Esophagus muscularis mucosa (tissue), 4 donors: ENCODE measurements at places on chromosomes 1 and 21. TPM values are rescaled to one million over a fixed set of nuclear protein-coding genes. Genes with fewer than 3 reads are reported as not detected.
A peak's percentile ranks its signal among the peaks of the same experiment; 100 is the strongest.

DNA sequence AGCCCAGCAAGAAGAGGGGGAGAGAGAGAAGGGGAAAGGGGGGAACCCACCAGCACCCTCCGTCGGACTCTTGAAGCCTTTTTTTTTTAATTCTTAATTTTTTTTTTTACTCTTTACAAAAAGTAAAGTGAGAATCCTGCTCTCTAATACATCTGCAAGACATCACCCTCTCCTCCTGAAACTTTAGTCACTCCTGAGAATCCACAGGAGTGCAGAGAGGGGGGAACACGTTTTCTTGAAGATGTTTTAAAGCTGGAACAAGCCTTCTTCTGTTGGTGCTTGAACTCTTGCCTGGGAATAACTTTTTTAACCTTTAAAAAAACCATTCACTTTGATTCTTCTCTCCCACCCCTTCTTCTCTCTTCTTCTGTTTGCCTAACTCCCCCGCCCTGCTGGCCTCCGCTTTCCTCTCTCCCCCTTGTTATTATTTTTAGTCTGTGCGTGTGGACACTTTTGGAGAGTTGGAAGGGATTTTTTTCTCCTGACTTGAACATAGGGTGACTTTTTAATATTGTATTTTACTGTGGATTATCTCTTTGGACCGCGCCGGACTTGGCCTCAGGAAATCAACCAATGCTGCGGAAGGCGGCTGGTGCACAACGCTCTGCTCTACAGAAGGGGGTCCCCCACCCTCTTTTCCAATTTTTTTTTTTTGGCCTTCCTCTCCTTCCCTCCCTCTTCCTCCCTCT is 383 bp upstream of the PRRX1 start:
- no peak for DNase-seq
- peaks cover 100% of the 10 kb centered on the region for H3K27me3 ChIP-seq
- H3K4me1 ChIP-seq: peaks cover 51% of the 10 kb centered on the region
- H3K27ac ChIP-seq: peak overlapping the region; percentile 77

GRCh38 chr1:175445646-175446045 is 253.1 kb upstream of the KIAA0040 start:
- no peaks in the 10 kb centered on the region for H3K27me3 ChIP-seq
- no peak overlapping the region for H3K4me3 ChIP-seq
- H3K36me3 ChIP-seq: no peaks in the 10 kb centered on the region
- no peak overlapping the region for H3K27ac ChIP-seq

DNA sequence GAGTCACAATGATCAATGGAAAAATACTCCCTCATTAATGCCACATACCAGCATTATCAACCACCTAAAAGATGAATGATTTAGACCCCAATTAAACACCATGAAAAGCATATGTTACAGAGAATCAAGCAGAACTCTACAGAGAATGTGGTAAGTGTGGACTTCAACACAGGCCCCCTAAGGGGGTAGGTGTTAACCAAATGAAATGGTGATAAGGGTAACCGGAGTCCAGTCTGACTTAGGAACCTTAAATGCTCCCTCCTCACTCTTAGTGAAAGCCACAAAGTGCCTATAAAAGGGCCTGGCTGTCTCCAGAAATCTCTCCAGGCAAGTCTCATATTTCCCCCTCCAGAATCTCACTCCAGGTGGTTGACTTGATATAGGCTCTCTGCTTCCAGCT is 149.2 kb upstream of the FOXD3 start:
- no peaks in the 10 kb centered on the region for H3K4me1 ChIP-seq
- no peak overlapping the region for H3K4me3 ChIP-seq
- H3K27me3 ChIP-seq: no peaks in the 10 kb centered on the region
- DNase-seq: no peak

DNA sequence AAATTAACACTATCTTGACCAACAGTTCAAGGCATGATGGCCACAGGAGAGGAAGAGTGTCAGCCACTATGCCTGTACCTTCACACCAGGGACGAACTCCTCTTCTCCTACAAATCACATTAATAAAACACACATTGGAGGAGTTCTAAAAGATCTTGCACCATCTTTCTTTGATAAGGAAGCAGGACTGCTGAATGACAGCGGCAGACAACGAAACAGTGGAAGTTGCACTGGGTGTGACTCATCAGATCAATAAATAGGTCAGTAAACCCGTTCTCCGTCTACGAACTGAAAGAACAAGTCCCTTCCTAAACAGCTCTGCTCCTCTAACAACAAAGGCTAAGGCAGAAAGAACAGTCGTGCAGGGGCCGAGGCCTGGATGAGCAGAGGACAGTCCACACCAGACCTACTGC is 23.1 kb downstream of the UBE2G2 start:
- H3K27me3 ChIP-seq: no peaks in the 10 kb centered on the region
- H3K4me3 ChIP-seq: no peak overlapping the region
- H3K4me1 ChIP-seq: no peaks in the 10 kb centered on the region
- no peak overlapping the region for H3K27ac ChIP-seq

GRCh38 chr1:100718581-100718980 is 961 bp upstream of the VCAM1 start:
- H3K27me3 ChIP-seq: no peaks in the 10 kb centered on the region
- no peak for DNase-seq
- no peak overlapping the region for H3K27ac ChIP-seq
- no peaks in the 10 kb centered on the region for H3K36me3 ChIP-seq
- no peak overlapping the region for H3K4me3 ChIP-seq

DNA sequence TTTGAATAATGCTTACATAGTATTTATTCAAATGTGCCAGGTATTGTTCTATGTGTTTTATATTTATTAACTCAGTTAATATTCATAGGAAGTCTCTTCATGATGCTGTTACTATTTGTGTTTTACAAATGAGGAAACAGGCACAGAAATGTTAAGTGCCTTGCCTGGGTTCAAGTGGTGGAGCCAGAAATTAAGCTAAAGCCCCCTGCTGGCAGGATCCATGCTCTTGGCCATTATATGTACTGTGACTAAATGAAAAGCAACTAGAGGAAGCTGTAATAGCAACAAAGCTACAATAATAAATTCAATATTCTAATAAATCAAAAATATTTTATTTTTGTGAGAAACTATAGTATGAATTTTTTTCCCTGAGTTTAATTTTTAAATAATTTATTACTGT is 30.0 kb downstream of the IARS2 start:
- H3K27me3 ChIP-seq: no peaks in the 10 kb centered on the region
- no peak for DNase-seq
- H3K4me3 ChIP-seq: no peak overlapping the region
- H3K36me3 ChIP-seq: peaks cover 20% of the 10 kb centered on the region
- no peak overlapping the region for H3K27ac ChIP-seq

SYCP1 gene
- total RNA-seq: not detected

EFNA4 gene
- 4.0 TPM for total RNA-seq

BNIPL gene
- total RNA-seq: 0.11 TPM

NES gene
- total RNA-seq: 37.4 TPM

VAV3 gene
- 5.8 TPM for total RNA-seq
